MM.1S (cell line): ENCODE measurements at places on chromosomes 5 and 9.
A peak's percentile ranks its signal among the peaks of the same experiment; 100 is the strongest.

DNA sequence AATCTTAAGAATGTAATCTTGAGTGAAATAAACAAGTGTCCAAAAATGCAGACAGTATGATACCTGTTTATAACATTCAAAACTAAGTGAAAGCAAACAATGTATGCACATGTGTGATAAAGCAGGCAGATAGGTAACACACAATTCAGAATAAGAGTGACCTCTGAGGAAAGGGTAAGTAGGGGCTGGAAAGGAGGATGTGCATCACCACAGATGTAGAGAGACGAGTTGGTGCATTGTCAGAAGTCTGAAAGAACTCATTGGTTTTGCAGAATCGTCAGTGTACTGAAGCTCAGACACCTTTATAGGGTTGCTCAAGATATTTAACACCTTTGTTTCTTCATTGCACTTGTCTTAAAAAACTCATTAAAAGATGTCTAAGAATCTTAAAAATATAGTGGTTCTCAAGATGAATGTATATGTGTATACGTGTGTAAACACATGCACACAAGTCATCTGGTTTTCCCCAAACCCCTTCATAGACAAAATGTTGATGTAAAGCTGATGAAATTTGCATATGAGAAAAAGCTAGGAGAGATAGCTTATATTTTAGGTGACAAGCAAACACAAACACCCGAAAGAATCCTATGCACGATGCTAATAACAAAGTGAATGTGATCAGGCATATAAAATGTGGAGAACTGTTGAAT is 197.6 kb upstream of the MEF2C start:
- no peaks in the 10 kb centered on the region for H3K27me3 ChIP-seq
- DNase-seq, result no peak
- no peak overlapping the region for H3K27ac ChIP-seq
- no peaks in the 10 kb centered on the region for H3K4me1 ChIP-seq
- H3K4me3 ChIP-seq, result no peak overlapping the region

DNA sequence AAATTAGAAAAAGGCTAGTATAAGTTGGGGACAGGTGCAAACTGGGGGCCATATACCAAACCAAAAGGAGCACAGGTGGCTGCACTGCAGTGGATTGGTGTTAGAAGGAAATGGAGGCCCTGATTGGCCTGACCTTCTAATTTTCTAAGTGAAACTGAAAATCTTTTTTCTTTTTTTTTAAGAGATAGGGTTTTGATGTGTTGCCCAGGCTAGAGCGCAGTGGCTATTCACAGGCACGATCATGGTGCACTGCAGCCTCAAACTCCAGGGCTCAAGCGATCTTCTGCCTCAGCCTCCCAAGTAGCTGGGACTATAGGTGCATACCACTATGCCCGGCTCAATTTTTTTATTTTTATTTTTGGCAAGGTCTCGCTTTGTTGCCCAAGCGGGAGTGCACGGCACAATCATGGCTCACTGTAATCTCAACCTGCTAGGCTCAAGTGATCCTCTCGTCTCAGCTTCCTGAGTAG is 9.8 kb upstream of the CCDC69 start:
- DNase-seq, result peak; percentile 94
- H3K27ac ChIP-seq, result peak overlapping the region; percentile 83
- H3K27me3 ChIP-seq, result no peaks in the 10 kb centered on the region
- H3K36me3 ChIP-seq, result no peaks in the 10 kb centered on the region
- H3K4me3 ChIP-seq, result peak overlapping the region; percentile 43

DNA sequence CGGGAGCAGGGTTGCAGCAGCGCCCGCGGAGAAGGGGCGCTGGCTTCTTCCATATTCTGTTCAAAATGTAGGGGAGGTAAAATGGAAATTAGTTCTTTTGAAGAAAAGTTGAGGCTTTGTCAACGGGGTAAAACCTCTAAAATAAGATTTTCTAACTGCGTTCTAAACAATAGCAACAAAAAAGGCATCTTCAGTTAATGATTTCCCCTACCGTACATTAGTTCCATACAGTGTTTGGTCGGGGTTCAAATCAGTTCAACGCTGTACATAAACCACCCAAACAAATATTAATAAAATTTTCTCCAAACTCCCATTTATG is 343 bp upstream of the FANCC start:
- peak overlapping the region; percentile 99 for H3K4me3 ChIP-seq
- DNase-seq, result no peak
- no peaks in the 10 kb centered on the region for H3K27me3 ChIP-seq
- peak overlapping the region; percentile 91; the same call in 1 of the 2 replicates for H3K27ac ChIP-seq

DNA sequence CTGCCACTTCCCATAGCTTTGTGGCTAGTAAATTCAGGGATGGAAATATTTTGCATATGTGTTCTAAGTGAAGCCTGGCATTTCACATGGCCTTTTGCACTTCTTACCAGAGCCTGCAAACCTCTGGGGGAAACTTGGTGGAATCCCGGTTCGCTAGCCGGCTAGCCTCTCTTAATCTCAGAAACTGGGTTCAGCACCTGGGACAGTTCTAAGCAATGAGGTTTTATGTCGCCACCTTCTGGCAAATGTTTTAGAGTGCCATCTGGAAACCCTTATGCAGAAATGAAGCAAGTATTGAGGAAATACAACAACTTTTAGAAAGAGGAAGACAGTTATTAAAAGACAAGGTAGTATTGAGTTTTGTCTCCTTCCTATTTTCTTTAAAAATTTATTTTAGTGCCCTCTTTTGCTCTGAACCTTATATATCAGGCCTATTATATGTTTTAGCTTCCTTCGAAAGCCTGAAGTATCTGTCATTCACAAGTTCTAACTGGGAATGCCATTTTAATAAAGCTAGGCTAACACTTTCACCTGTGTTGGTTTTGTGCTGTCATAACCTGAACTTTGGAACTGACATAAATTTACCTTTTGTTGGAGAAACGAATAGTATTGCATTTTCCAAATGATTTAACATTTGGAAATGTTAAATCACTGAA is 963 bp upstream of the HTR1A start:
- H3K27ac ChIP-seq, result no peak overlapping the region
- H3K4me1 ChIP-seq, result no peaks in the 10 kb centered on the region
- no peak overlapping the region for H3K4me3 ChIP-seq
- DNase-seq, result peak; percentile 78
- no peaks in the 10 kb centered on the region for H3K27me3 ChIP-seq

DNA sequence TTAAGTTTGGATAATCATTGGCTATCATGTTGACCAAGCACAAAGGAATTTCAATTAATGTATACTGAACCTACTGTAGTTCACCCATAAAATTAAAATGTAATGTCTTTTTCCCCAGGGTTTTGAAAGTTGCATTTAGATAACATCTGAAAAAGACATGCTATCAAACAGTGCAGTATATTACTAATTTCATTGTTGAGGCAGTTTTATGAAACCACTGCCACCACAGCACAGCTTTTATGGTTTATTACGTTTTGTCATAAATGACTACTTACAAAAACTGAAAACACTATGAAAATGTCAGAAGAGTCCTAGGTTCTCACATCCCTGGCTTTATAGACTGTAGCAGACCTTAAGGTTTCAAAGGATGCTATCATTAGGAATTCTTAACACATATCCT is 32.0 kb upstream of the HAPLN1 start:
- H3K4me3 ChIP-seq, result no peak overlapping the region
- H3K27ac ChIP-seq, result no peak overlapping the region
- H3K4me1 ChIP-seq, result no peaks in the 10 kb centered on the region
- DNase-seq, result no peak

DNA sequence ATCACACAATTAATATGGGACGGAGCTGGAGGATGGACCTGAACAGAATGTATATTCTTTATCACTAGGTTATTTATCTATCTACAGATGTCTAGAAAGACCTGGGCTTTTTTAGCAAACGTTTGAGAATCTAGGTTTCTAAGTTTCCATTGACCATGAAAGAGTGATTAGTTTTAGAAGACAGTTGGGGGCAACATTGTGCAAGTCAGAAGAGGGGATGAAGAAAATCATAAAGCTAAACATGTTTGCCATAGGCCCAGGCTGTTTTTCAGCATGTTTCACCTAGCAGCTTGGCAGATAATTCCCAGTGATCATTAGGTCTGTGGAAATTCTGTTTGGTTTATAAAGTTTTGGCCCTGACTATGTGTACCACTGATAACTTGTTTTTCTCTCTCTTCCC is 44.1 kb upstream of the CDKN2B start:
- 0 out of 2 replicates have a peak, but pooled peaks cover 8% of the 10 kb centered on the region for H3K4me1 ChIP-seq
- DNase-seq, result no peak
- no peaks in the 10 kb centered on the region for H3K27me3 ChIP-seq
- H3K27ac ChIP-seq, result no peak overlapping the region
- no peak overlapping the region for H3K4me3 ChIP-seq
- H3K36me3 ChIP-seq, result no peaks in the 10 kb centered on the region

GRCh38 chr9:71620746-71621145 is 147.6 kb downstream of the CEMIP2 start:
- H3K27ac ChIP-seq, result no peak overlapping the region
- H3K36me3 ChIP-seq, result no peaks in the 10 kb centered on the region
- H3K4me3 ChIP-seq, result no peak overlapping the region
- DNase-seq, result no peak
- H3K4me1 ChIP-seq, result no peaks in the 10 kb centered on the region
- H3K27me3 ChIP-seq, result no peaks in the 10 kb centered on the region

DNA sequence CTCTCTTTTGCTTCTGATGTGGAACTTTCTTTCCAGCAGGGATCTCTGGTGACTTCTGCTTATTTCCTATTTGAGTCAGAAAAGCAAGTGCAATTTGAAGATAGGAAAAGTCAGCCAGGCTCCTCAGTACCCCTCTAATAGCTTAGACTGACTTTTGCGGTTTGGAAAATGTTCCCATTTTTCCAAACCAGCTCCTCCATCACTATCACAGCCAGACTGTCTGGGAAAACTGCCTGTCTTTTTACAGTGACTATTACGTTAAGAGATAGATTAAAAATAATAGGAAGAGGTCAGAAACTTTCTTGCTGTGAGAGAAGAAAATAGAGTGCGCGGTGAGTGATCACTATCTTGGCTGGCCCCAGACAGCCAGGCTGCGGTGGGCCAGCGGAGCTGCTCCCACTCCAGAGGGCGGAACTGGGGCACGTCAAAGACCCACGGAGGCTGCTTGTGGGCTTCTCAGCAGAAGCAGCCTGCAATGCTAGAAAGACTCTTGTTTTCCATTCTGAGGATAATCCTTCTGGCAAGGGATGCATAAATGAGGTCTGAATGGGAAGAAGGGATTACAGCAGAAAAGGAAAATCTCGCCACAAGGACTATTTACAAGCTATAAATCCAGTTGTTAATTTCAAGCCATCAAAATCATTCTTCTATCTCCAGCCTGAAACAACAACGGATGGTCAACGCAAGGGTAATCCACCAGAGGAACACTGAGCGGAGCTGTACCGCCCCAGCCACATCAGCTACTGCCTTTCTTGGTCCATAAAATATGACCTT is 151.0 kb upstream of the MSX2 start:
- H3K27me3 ChIP-seq, result no peaks in the 10 kb centered on the region
- no peaks in the 10 kb centered on the region for H3K36me3 ChIP-seq
- DNase-seq, result no peak
- no peaks in the 10 kb centered on the region for H3K4me1 ChIP-seq
- no peak overlapping the region for H3K27ac ChIP-seq

- no peaks in the 10 kb centered on the region for H3K4me1 ChIP-seq
- peaks cover 40% of the 10 kb centered on the region for H3K27me3 ChIP-seq
- H3K36me3 ChIP-seq, result no peaks in the 10 kb centered on the region
- H3K27ac ChIP-seq, result no peak overlapping the region
- DNase-seq, result no peak
These were observed 12.9 kb upstream of the FRRS1L start for GRCh38 chr9:109179801-109180523.

DNA sequence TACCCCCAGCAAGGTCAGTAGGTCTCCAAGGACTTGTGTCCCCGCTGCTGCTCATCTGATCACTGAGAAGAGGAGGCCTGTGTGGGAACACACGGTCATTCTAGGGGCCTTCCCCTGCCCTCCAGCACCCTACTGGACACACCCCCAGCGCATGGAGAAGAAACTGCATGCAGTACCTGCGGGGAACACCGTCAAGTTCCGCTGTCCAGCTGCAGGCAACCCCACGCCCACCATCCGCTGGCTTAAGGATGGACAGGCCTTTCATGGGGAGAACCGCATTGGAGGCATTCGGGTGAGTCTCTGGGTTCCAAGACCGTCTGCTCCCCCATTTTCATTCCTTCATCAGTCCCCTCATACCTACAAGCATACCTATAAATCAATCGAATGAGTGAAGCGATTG is 4.1 kb downstream of the FGFR4 start:
- peaks cover 5% of the 10 kb centered on the region; the same call in 1 of the 2 replicates for H3K4me1 ChIP-seq
- no peaks in the 10 kb centered on the region for H3K36me3 ChIP-seq
- H3K4me3 ChIP-seq, result no peak overlapping the region
- H3K27ac ChIP-seq, result no peak overlapping the region

DNA sequence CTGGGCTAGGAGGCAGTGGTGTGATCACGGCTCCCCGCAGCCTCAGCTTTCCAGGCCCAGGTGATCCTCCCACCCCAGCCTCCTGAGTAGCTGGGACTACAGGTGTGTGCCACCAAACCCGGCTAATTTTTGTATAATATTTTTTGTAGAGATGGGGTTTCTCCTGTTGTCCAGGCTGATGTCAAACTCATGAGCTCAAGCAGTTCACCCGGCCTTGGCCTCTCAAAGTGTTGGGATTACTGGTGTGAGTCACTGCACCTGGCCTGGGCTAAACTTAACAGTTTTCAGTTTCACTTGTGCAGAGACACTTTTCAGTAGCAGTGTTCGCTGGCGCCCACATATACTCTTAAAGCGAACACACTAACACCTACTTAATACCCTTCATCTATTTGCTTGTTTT is 205.6 kb upstream of the ZNF608 start:
- H3K36me3 ChIP-seq, result no peaks in the 10 kb centered on the region
- H3K27me3 ChIP-seq, result no peaks in the 10 kb centered on the region
- peak; percentile 97 for DNase-seq
- peak overlapping the region; percentile 96 for H3K27ac ChIP-seq
- H3K4me1 ChIP-seq, result peaks cover 22% of the 10 kb centered on the region

GRCh38 chr5:98309785-98310598 is 463.5 kb upstream of the RGMB start:
- H3K27me3 ChIP-seq, result no peaks in the 10 kb centered on the region
- no peaks in the 10 kb centered on the region for H3K4me1 ChIP-seq
- H3K36me3 ChIP-seq, result no peaks in the 10 kb centered on the region
- no peak for DNase-seq
